IMR-90 (cell line): ENCODE measurements at places on chromosomes 12 and 14. TPM values are rescaled to one million over a fixed set of nuclear protein-coding genes. Genes with fewer than 3 reads are reported as not detected.
A peak's percentile ranks its signal among the peaks of the same experiment; 100 is the strongest.

ZNF740 gene
- 11.7 and 13.1 TPM in 2 replicates for total RNA-seq

DNA sequence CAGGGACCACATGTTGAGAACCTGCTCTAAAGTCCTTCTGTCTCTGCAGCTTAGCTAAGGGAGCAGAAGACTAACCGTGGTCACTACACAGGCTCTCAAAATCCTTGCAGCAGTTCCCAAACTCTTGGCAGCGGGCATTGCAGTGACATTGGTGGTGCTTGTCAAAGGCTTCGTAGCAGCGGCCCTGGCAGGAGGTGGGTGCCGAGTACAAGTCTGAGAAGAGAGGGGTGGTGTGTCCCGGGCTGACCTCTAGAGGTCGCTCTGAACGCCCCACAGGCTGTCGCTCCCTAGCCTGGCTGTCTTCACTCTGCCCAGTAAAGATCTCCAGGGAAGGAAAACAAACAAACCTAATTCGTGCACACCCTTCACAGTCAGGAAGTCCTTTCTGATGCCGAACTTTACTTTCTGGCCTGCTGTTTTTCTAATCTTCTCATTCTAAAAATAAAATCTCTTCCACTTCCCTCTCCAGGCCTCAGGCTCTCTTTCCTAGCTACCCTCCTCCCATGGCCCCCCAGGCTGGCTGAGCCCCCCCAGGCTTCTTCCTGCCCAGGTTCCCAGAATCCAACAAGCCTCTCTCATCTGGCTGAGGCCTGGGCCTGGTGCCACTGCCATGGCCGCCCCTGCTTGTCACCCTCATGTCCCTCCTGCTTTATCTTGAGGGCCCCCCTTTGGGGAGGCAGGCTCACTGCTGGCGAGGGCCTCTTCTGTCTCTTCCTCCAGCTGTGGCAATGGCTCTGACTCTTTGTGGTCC lies 7.7 kb downstream of the ENDOU start:
- DNase-seq = peak; percentile 85

DNA sequence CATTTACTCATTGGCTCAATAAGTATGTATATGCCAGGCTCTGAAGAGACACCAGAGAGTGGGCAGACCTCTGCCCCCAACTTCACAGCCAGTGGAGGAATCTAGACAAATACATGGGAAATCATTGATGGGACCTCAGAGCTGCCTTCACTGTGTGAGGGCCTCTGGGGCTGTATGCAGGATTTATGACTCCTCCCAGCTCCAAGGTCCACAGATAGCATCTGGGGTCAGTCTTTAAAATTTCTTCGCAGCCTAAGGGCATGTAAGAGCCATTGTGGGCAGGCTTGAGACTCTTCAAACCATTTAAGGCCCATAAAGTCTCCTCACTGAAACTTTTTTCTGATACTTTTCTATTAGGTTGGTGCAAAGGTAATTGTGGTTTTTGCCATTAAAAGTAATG lies 125.5 kb downstream of the SPTSSA start:
- no peak for DNase-seq

- DNase-seq = no peak
Measured at GRCh38 chr12:103751171-103751570, 89.9 kb downstream of the NT5DC3 start.

NUAK1 gene
- 8.8 and 8.9 TPM in 2 replicates for total RNA-seq

OXA1L gene
- total RNA-seq = 40.0 and 47.3 TPM in 2 replicates

GRCh38 chr12:41521872-41522379 lies 333.8 kb downstream of the PDZRN4 start:
- peak; percentile 87 for DNase-seq

DNA sequence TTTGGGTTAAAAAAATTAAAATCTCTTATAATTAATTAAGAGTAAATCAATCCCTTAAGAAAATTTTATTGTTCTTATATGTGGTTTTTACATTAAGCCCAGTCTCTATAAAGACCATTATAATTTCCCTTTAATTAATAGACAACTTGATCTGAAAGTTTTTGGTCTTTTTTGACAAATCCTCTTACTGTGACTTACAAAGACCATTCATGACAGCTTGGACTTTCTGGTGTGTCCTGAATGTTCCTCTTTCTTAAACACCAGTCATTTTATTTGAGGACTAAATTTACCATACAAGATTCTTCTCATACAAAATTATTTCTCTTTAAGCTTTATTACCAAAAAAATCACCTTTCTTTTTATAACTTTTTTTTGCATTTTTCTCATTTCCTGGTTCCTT lies 368.3 kb downstream of the ADGRD1 start:
- no peak for DNase-seq

DNAJC22 gene
- 6.7 and 8.1 TPM in 2 replicates for total RNA-seq

- peak; percentile 41 for DNase-seq
Measured at GRCh38 chr14:56474419-56475022, 105.1 kb upstream of the TMEM260 start.

DNA sequence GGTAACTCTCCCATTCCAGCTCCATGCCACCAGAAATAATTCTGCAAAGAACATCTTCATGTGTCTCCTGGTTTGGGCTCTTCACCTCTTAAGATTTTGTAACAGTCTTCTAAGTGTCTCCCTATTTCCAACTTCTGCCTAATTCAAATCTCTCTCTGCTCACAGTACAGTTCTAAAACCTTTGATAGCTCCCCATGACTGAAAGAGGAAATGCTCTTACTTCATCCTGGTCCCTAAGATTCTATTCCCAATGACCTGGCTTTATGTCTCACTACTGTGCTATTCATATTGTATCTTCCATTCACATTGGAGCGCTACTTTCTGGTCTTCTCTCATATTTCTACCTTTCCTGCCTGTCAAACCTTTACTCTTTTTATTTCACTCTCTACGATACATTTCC lies 1.6 kb downstream of the AMN1 start:
- DNase-seq = no peak

GRCh38 chr12:124719231-124719630 lies 144.4 kb downstream of the SCARB1 start:
- no peak for DNase-seq

- DNase-seq = no peak
Measured at GRCh38 chr14:87179936-87180335, 813.0 kb downstream of the GALC start.

DNA sequence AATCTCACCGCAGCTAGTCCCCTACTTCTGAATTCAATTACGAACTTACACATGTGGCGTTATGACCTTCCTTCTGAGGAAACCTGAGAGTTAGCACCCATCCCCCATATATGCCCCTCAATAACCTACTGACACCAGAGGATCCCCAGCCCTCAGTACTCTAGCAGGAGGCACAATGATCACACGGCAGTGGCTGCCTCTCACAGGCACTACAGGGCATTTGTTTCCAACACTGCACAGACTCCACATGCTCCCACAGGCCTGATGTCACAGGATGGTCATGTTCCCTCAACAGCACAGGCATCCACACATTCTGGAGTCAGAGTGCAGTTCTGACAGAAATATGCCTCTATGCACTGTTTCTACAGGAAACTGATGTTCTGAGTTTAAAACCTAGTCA lies 17.4 kb downstream of the PPP1CC start:
- no peak for DNase-seq

CLECL1 gene
- total RNA-seq = not detected in 2 replicates

DNA sequence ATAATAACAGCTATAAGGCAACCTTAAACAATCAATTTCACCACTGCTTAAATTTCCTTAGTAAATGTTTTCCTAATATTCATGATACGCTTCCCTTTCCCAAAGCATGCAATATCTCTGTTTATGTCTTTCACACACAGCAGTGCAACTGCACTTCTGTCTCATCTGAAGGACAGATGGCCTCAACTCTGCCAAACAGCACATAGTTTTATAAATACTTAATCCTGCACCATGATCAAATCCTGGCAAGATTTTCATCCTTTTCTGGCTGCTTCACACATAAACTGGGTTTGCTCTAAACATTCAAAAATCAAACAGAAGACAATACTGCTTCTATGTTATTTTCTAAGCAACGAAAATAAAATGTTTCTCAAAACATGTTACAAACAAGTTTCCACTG lies 266.3 kb downstream of the ITPR2 start:
- peak; percentile 33 for DNase-seq

DNA sequence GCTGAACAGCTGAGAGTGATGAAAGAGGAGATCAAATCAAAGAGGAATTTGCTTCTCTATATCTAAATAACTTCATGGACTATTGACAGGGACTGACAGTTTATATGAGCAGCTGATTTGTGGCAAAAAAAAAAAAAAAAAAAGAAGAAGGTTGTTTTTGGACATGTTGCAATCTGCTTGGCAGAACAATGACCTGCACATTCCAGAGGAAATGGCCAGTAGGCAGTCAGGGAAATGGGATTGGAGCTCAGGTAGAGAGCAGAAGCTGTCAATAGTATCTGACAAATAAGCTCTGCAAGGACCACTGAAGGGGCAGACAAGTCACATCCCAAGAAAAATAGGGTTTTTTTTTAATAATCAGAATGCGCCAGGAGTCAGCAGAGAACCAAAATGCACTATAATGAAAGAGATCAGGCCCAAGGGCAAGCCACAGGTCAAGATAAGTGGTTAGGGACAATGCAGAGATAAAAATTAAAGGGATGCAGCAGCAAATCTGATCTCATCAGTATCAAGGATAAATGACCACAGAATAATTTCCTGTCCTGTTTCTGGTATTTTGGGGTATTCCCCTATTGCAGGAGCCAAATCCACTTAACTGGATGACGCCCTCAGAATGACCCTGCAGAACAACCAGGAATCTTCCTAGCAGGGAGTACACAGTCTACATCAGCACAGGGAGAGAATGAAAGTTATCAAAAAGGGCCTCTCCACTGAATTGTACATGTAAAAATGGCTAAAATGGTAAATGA lies 22.6 kb upstream of the DUSP16 start:
- no peak for DNase-seq

DNA sequence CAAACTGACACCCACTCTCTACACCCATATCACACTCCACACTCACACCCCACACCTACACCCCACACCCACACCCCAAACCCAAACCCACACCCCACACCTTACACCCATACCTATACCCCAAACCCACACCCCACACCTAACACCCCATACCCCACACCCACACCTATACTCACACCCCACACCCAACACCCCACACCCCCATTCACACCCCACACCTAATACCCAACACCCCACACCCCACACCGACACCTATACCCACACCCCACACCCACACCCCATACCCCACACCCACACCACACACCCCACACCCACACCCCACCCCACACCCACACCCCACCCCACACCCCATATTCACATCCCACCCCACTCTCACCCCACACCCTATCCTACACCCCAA lies 38.5 kb downstream of the TMEM120B start:
- DNase-seq = no peak

GRCh38 chr12:80625901-80626300 lies 81.5 kb upstream of the MYF6 start:
- no peak for DNase-seq

SMIM41 gene
- total RNA-seq = not detected in 2 replicates

- no peak for DNase-seq
Measured at GRCh38 chr14:55819610-55820304, 239.8 kb downstream of the KTN1 start.

PDZRN4 gene
- not detected in 2 replicates for total RNA-seq

DNA sequence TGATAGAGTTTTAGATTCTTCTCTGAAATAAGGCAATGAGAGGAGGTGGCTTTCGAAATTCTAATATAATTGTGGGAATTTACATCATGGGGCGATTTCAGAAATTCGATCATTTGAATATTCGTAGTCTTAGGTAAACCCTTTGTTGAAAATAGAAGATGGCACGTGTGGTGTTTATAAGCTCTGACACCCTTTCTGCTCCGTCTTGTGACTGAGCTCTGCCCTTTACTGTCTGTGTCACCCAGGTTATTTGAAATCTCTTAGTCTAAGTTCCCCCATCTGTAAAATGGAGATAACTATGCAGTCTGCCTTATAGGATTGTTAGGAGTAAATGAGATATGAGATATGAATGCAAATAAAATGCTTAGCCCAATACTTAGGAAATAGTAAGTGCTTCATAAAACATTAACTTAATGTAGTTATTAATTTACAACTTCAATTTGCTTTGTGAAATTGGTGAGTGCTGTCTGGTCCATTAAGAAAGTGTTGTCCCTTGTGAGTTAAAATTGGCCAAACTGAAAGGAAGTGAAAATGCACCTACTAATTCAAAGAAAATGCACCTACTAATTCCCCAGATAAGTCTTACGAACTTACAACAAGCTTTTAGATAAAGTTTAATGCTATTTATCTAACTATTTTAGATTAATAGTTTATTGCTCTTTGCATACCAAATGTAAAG lies 1.5 kb downstream of the BMAL2 start:
- DNase-seq = no peak

DNA sequence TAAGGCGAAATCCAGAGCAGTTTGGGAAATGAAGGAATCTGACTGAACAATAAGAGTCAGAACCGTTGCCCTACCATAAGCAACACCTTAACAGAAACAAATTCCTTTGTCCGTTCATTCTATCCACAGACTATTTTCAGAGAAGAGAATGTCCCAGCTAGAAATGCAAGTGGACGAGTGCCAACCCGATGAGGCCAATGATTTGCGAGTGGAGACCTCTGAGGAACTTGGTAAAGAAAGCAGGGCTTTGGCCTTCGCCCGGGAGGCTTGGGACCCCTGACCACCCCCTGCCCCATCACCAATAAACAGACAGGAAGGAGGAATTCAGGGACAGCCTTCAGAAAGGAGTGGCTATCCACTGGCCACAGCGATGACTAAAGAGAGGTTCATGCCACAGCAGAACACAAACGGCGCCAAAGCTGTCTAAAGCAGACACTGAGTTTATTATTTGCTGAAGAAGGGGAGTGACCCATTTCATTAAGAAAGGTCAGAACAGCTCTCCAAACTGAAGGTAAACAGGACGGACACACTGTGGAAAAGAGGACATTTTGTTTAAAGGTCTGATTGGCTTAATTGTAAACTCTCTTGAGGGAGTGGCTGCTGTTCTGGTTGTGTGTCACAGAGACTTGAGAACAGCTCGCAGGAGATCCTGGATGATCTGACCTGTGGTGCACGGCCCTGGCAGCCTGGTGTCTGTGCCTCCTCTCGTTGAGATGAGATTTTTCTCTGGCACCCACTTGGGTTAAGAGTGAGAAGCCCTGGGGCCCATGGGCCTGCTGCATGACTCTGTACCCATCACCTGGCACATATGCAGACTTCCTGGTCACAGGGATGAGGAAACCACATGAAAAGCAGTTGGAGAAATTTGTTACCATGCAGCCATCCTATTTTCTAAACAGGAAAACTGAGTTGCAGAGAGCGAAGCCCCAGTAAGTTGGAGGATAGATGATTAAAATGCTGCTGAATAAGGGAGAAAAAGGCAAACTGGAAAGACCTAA lies 142.0 kb upstream of the PZP start:
- DNase-seq = no peak

HCAR3 gene
- not detected in 2 replicates for total RNA-seq

GDF3 gene
- total RNA-seq = not detected in 2 replicates

CYP27B1 gene
- total RNA-seq = 0.36 and 0.56 TPM in 2 replicates

DNA sequence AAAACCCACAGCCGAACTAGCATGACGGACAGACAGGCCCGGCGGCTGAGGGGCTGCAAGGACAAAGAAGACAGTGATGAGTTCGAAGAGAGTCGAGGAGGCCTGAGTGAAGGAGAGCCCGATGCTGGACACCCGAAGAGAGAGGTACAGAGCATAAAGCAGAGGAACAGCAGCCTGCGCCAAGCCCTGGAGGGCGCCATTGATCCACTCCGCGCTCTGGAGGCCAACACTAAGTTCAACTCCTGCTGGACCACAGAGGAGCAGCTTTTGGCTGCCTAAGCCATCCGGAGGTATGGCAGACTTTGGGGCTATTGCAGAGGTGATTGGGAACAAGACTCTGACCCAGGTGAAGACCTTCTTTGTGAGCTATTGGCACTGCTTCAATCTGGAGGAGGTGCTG lies 7.8 kb upstream of the PLXNC1 start:
- peak; percentile 10 for DNase-seq

FGF23 gene
- not detected in 2 replicates for total RNA-seq
